ENCODE measurements at places on chromosomes 11 and 22. TPM values are rescaled to one million over a fixed set of nuclear protein-coding genes. Genes with fewer than 3 reads are reported as not detected.

SAA4 gene
- not detected for total RNA-seq

CADM1 gene
- 9.7 TPM for total RNA-seq

- DNase-seq = no peak
Observed at GRCh38 chr11:124873951-124874350, 8.7 kb downstream of the ROBO3 start.

- DNase-seq = no peak
Observed at GRCh38 chr22:38215156-38216038, 13.6 kb downstream of the MAFF start.

DNA sequence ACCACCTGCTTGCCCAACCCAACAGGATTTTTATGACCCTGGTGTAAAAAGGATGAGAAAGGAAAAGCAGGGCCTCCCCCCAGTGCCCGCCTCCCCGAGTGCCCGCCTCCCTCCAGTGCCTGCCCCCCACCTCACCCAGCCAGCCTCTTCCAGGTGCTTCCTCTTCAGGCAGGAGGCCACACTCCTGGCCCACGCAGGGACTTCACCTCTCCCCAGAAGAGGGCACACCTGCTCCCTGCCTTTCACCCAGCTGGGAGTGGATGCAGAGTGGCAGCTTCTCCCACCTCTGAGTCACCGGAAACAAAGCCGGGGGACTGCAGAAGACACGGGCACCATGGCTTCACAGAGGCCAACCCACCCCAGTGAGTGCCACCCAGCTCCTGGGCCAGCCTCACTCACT, 16.1 kb downstream of the CPT1A start:
- DNase-seq = no peak

DNA sequence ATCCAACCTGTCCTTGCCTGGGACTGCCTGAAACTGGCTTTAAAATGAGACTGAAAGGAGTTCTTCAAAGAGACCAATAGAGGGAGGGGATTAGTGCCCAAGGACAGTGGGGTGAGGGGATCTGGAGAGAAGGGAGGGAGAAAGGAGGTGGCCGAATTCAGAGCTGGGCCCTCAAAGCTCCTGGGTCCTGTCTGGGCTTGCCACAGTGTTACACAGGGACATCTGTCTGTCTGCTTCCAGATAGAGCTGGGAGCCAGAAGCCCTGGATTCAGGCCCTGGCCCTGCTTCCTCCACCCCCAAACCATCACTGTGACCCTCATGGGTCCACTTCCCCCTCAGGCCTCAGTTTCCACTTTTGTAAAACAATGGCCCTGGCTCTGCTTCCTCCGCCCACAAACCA, 3.6 kb downstream of the KCNJ4 start:
- DNase-seq = no peak

GRCh38 chr11:38460896-38461295, 1862.9 kb upstream of the RAG2 start:
- no peak for DNase-seq

GRCh38 chr11:117713538-117713991, 83.5 kb downstream of the DSCAML1 start:
- no peak for DNase-seq

DNA sequence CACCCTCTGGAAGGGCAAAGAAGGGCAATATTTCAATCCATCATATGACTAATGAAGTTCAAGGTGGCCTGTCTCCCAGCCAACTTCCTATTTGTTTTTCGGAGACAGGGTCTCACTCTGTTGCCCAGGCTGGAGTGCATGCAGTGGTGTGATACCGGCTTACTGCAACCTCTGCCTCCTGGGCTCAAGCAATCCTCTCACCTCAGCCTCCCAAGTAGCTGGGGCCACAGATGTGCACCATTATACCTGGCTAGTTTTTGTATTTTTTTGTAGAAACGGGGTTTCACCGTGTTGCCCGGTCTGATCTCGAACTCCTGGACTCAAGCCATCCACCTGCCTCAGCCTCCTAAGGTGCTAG, 13.4 kb downstream of the ABTB2 start:
- no peak for DNase-seq

GRCh38 chr11:105177658-105178057, 38.1 kb upstream of the CARD18 start:
- no peak for DNase-seq

GRCh38 chr22:41831383-41831782, 1.5 kb upstream of the SREBF2 start:
- DNase-seq = no peak
